SK-N-SH (cell line): ENCODE measurements at places on chromosomes 11 and 22. TPM values are rescaled to one million over a fixed set of nuclear protein-coding genes. Genes with fewer than 3 reads are reported as not detected.

GRCh38 chr11:64207256-64208085 is 950 bp downstream of the FERMT3 start:
- DNase-seq, result peak; percentile 41
- no peak overlapping the region for H3K4me3 ChIP-seq
- H3K4me1 ChIP-seq, result peaks cover 27% of the 10 kb centered on the region
- H3K36me3 ChIP-seq, result peaks cover 14% of the 10 kb centered on the region

GRCh38 chr11:86990515-86990914 is 35.3 kb upstream of the FZD4 start:
- no peak for DNase-seq
- no peaks in the 10 kb centered on the region for H3K27me3 ChIP-seq
- H3K4me1 ChIP-seq, result peaks cover 44% of the 10 kb centered on the region; the same call in 1 of the 2 replicates
- no peak overlapping the region for H3K4me3 ChIP-seq

DNA sequence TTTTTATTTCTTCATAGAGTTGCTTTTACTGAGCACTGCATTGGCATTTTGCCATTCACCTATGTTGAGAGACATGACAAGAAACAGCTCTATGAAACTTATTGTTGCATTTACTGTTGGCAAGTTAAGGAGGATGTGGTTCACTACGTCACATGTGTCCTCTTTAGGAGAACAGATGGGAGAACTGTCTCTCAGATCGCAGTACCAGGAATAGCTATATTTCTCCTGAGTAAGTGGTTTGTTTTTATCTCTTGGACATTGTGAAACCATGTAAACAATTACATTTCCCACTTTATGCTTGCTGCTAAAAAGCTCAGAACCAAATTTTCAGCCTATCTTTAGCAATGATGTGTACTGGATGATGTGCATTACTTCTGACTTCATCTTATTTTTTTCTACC is 34.8 kb upstream of the PSMA1 start:
- H3K27me3 ChIP-seq, result no peaks in the 10 kb centered on the region; the same call in 1 of the 2 replicates
- no peak overlapping the region for H3K27ac ChIP-seq
- H3K4me3 ChIP-seq, result no peak overlapping the region

DNA sequence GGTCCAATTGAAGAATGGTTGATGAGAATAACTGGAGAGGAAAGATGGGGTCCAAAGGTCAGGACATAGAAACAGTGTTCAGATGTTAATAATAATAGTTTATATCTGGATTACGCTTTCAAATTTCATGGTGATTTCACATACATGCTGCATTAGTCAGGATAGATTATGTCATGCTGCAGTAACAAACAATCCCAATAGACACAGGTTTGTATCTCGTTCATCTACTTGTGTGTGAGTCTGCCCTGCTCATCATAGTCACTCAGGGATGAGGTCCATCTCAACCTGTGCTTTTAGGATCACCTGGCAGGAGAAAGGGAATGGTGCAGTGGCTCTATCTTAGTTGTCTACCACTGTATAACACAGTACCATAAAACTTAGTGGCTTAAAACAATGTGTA is 48.0 kb upstream of the PLET1 start:
- no peak for DNase-seq
- H3K4me1 ChIP-seq, result peaks cover 1% of the 10 kb centered on the region; the same call in 1 of the 2 replicates
- H3K4me3 ChIP-seq, result no peak overlapping the region

DNA sequence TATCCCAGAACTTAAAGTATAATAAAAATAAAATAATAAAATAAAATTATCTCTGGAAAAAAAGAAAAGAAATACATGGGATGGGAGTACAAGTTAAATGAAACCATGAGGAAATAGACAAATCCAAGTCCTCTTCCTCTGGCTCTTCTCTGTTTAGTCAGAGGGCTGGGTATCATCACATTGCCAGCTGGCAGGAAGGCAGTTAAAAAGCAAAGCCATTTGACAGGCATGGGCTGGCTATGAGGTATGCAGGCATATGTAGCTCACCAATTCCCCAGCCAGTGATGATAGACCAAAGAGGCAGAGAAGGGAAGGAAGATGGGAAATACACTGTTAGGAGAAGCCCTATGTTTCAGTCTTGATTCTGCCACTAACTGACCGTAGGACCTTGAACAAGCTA is 6.5 kb downstream of the LYVE1 start:
- no peaks in the 10 kb centered on the region; the same call in 1 of the 2 replicates for H3K4me1 ChIP-seq
- no peak for DNase-seq
- H3K4me3 ChIP-seq, result no peak overlapping the region
- no peak overlapping the region for H3K27ac ChIP-seq

DNA sequence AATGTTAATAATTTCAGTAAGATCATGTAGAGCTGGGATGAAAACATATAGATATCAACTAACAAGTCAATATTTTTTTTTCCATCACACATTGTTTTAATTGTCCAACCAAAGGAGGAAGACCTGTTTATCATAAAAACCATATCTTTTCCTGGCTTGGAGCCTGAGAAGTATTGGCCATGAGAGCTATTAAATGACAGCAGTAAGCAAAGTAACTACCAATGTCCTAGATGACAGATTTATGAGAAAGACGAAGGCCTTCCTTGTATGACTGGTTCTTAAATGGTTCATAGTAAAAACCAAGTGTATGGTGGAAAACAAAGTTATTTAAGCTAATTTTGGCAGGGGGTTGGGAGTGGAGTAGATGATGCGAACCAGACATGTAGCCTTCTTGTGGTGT is 1147.1 kb upstream of the TENM4 start:
- DNase-seq, result no peak
- no peak overlapping the region for H3K4me3 ChIP-seq
- no peak overlapping the region for H3K27ac ChIP-seq
- H3K27me3 ChIP-seq, result no peaks in the 10 kb centered on the region
- no peaks in the 10 kb centered on the region for H3K4me1 ChIP-seq
- H3K36me3 ChIP-seq, result no peaks in the 10 kb centered on the region

Gene VSIG2
- 0.06 TPM in 1 of 2 replicates, not detected in the other for polyA plus RNA-seq

Gene RIC3
- polyA plus RNA-seq, result 0.54 and 1.2 TPM in 2 replicates

Gene IGLL1
- not detected in 2 replicates for polyA plus RNA-seq

Gene TMA7B
- not detected in 2 replicates for polyA plus RNA-seq
